ENCODE measurements at places on chromosomes 1 and 21.

DNA sequence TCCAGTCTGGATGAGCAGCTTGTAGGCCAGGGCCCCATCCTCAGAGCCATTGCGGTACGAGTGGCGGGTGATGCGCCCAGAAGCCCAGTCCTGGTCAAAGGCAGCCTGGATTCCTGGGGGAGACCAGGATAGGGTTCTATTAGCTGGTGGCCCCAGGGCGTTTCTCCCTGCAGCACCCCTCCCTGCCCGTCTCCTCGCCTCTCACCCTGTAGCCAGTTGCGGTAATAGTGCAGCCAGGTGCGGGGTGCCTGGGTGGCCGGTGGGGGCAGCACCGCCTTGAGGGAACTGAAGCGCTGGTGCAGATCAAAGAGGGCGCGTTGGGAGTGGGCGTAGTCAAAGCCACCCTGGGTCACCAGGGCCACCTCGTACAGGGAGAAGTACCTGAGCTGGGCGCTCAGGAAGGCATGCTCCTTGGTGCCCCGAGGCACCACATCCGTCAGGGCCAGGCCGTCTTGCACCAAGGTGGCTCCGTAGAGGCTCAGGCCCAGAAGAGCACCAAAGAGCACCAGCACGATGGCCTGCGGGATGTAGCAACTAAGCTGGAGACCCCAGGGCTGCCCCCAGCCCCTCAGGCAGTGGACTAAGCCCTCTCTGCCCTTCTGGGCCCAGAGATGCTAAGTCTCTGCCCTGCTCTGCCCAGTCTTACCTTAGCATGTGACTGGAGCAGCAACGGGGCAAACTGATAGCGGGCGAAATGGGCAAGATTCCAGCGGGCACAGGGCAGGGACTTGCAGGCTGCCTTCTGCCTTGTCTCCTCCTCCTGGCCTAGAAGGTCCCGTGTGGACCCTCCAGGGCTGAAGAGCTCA lies 15.7 kb downstream of the PTCH2 start:
- no peak for DNase-seq

- DNase-seq, result no peak
These were observed 56.4 kb downstream of the WDR3 start for GRCh38 chr1:117985973-117986372.

- DNase-seq, result no peak
These were observed 28.1 kb upstream of the TARBP1 start for GRCh38 chr1:234507089-234507488.

- no peak for DNase-seq
These were observed 195.0 kb upstream of the OLFM3 start for GRCh38 chr1:102191723-102192122.

- DNase-seq, result no peak
These were observed 185.4 kb downstream of the DYRK1A start for GRCh38 chr21:37551993-37552355.

DNA sequence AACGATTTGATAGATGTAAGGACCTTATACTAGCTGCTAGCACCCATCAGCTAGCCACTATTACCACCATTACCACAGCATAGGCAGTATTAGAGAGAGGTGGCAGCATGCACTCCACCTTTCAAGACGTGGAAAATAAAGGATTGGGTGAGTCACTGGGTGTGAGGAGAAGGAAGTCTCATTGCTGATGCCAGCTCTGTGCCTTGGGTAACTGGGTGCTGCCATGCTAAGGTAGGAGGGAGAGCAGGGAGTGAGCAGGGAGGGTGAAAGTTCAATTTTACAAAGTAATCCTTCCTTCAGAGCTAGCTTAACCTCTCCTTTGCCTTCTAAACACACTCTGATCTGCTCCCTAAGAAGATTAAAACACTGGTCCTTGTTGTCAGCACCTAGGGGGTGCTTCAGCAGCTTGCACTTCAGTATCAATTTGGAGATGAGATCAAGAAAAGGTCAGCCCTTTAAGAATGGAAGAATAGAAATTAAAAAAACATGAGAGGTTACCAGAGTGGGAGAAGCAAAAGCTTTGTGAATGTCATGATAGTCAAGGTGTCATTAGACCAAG lies 1.8 kb upstream of the LIN9 start:
- no peak for DNase-seq

- DNase-seq, result no peak
These were observed 735 bp downstream of the NBL1 start for GRCh38 chr1:19644681-19645410.

DNA sequence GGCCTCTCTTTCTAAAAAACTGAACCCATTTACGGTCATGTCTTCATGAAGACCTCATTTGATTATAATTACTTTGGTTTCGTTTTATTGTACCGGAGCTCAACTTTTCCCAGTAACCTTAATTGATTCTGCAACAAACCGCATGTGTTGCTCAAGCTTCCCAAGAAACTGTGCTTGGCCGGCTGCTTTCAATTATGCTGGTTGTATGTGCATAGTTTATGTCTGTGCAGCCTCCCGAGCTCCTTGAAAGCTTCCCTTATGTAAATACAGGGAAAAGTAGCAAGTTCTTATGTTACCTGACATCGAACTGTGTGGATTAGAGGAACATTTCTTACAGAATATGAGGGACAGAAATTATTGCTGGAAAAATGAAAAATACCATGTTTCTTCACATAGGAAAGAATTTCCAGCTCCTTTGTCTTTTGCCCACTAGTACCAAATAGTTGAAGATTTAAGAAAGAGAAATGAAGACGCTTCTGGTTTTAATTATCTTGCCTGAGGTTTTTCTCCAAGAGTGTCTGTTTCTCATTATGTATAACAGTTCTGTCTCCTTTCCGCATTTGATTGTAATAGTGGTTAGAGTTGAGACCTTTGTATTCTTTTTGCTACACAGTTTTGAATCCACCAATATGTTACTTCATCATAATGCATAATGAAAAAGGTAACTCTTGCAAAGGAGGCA lies 2.1 kb downstream of the VCAM1 start:
- peak; percentile 95 for DNase-seq

DNA sequence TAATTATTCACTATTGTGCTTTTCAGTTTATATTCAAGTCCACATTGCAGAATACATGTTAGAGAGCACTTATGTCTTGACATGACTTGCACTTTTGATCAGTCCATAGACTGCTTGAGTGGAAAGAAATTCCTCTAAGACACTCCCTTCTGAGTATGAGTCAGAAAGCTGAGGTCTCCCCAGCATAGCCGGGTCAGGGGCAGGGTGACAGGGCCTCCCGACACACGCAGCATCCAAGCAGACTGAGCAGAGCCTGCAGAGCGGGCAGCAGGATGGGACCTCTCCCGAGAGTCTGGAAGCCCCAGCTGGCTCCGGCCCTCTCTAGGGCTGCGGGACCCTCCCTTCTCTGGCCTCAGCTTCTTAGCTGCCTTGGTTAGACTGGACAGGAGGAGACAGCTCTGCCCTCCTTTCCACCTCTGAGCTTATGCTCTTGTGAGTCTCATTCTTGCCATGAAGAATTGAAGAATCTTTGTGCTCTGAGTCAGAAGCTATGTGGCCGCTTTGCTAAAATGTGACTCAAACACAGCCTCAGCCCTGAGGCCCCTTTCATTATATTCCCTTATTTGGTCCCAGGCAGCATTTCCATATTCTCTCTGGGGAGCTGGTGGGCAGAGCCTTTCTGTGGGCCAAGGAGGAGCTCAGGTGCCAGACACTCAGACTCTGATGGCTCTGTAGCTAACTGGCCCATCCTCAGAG lies 11.2 kb upstream of the CAPN2 start:
- DNase-seq, result peak; percentile 92

- peak; percentile 19 for DNase-seq
These were observed 5.6 kb upstream of the REN start for GRCh38 chr1:204171751-204172178.

DNA sequence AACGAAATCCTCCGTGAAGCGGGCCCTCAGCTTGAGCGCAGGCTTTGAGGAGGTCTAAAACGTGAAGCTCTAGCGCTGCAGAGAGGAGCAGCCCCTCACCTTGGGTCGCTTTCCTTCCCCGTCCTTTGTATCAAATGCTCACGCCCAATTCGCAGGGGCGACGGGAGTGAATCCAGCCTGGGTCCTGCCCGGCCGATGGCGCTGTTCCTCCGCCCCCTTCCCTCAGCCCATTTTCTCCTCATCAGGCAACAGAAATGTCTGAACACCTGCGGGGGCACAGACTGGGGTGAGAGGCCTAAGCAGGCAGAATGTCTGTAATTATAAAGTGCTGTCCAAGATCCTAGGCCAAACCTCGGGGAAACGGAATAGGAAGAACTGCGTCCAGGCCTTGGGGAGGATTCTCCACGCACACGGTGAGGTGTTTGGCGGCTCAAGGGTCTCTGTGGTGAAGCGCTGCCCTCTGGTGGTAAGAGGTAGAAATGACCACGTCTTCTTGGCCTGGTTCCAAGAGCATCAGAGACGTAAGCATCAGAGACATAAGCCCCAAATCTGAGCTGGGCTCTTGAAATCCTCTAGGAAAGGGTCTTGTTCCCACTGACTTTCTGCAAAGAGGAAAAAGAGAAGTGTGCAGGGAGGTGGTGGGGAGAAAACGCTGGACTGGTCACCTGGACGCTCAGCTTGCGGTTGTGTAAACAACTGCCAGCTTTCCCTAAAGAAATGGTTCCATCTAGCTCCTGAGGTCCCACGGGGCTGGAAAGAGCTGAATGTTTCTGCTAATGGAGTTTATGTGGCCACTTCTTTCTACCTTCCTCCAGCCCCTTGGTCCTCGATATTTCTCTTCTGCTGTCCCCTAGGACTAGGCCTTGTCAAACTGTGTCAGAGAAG lies 92.1 kb upstream of the CD53 start:
- peak; percentile 28 for DNase-seq

DNA sequence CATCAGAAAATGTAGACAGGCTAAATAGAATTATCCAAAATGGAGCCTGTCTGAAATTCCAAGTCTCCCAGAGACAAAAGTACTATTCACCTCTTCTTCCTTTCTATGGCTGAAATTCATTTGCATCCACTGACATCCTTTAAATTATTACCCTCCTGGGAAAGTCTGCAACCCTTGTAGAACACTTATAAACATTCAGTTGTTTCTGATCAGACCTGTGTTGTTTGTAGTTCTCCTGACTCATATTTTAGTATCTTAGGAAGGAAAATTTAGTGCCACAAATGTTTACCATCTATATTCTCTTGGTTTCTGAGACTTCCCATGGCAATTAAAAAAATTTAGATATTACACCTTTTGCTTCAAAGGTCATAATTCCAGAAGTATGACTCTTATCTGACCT lies 69.6 kb upstream of the C1orf105 start:
- DNase-seq, result no peak

All from GM04504 (cell line).